Activated CD4-positive, alpha-beta memory T cell treated with anti-CD3 and anti-CD28 coated beads, Interleukin-2, amount 10 ng/mL, durations not matched to agents 7 days and 5 days (primary cell): ENCODE measurements at places on chromosomes 1 and 21. TPM values are rescaled to one million over a fixed set of nuclear protein-coding genes. Genes with fewer than 3 reads are reported as not detected.

DNA sequence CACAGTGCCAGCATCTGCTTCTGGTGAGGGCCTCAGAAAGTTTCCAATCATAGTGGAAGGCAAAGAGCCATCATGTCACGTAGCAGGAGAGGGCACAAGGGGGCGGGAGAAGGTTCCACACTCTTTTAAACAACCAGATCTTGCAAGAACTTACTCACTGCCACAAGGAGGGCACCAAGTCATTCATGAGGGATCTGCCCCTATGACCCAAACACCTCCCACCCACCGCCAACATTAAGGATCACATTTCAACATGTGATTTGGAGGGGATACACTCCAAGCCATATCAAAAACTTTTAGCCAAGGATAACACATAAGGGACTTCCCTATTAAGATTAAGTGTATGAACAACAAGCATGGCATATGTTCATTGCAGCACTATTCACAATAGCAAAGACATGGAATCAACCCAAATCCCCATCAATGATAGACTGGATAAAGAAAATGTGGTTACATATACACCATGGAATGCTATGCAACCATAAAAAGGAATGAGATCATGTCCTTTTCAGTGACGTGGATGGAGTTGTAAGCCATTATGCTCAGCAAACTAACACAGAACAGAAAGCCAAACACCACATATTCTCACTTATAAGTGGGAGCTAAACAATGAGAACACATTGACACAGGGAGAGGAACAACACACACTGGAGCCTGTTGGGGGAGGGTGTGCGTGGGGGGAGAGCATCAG, 19.9 kb upstream of the SLC35F3 start:
- no peak for DNase-seq
- peaks cover 5% of the 10 kb centered on the region for H3K27me3 ChIP-seq
- no peaks in the 10 kb centered on the region for H3K4me1 ChIP-seq
- no peak overlapping the region for H3K4me3 ChIP-seq

DNA sequence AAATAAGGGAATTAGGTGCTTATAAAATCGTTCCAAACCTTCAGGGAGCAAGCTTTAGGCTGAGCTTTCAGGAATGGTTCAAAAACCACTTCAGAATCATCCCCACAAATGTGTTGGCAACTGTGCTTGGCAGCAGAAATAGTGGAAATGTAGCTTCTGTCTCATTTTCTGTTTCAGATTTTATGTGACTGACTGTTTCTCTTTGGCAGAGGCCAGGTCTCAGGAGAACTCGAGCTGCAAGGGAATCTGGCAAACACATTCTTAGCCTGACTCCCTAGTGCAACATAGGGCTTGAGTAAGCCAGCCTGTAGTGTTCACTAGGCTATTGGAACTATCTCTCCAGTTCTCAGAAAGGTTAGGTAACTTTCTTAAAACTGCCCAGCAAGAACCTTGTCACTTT, 128.6 kb downstream of the PLA2G4A start:
- H3K4me1 ChIP-seq, result no peaks in the 10 kb centered on the region
- no peak overlapping the region for H3K4me3 ChIP-seq
- no peaks in the 10 kb centered on the region for H3K36me3 ChIP-seq
- H3K27ac ChIP-seq, result no peak overlapping the region
- no peak for DNase-seq

Gene CTTNBP2NL
- 3.4 TPM for total RNA-seq

GRCh38 chr1:47104816-47105215, 32.4 kb upstream of the CYP4A22 start:
- no peak overlapping the region for H3K27ac ChIP-seq
- no peak overlapping the region for H3K4me3 ChIP-seq
- H3K36me3 ChIP-seq, result no peaks in the 10 kb centered on the region

DNA sequence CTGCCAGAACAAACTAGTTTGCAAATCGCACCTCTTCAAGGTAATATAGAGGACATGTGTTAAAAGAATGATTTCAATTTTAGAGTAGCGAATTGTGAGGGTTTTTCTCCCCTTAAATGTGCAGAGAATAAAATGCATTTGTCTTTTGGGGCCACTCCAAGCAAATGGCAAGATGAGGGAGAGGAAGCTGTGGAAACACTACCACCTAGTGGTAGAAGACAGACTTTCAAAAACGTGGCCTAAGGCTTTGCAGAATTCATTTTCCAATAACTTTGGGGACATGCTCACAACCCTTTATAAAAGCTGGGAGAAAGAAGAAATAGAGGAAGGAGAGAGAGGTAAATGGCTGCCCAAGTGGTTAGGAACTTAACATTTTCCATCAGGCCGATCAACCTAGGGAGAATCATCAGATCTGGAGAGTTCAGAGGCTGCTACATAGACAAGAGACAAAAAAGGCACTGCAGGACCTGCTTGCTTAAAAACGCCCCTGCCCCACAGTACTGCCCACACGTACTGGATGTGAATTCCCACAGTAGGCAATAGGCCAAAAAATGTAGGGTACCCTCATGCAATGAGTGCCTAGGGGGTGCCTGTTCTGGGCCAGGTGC, 15.7 kb upstream of the RCAN1 start:
- no peak overlapping the region for H3K27ac ChIP-seq
- H3K4me1 ChIP-seq, result no peaks in the 10 kb centered on the region
- H3K36me3 ChIP-seq, result no peaks in the 10 kb centered on the region
- peaks cover 24% of the 10 kb centered on the region for H3K27me3 ChIP-seq

DNA sequence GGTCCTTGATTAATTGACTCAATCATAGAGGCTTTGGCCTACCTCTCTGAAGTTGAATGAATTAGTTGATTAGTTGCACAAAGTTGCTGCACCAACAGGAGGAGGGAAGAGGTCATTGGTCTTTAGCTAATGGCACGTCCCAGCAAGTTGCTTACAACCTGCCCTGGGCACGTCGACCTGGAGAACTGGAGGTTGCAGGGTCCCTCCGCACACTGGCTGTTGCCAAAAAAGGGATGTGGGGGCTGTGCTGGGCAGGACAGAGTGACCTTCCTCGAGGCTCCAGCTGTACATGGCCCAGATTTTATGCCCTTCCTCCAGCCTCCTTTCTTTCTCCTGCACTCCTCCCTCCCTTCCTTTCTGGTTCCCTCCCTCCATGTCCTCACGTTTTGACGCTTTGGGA, 230.3 kb upstream of the VAMP3 start:
- no peak for DNase-seq
- H3K27ac ChIP-seq, result no peak overlapping the region
- no peaks in the 10 kb centered on the region for H3K4me1 ChIP-seq
- peaks cover 10% of the 10 kb centered on the region for H3K27me3 ChIP-seq
- H3K4me3 ChIP-seq, result no peak overlapping the region
- H3K36me3 ChIP-seq, result no peaks in the 10 kb centered on the region

DNA sequence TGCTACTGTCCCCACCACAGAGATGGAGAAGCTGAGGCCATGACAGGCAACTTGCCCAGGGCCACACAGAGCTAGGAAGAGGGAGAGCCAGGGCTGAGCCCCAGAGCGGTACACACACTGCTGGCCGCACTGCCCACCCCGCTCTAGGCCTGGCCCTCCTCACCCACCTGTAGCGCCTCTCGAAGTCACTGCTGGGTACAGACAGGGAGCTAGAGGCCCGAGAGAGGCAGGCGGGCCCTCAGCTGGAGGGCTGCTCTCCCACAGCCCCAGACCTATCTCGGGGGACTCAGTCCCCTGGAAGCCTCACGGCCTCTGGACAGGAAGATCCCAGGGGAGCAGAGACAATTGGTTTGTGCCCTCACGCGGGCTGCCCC, 17.3 kb upstream of the PLEKHG5 start:
- no peaks in the 10 kb centered on the region for H3K36me3 ChIP-seq
- no peak overlapping the region for H3K4me3 ChIP-seq
- no peaks in the 10 kb centered on the region for H3K27me3 ChIP-seq
- no peaks in the 10 kb centered on the region for H3K4me1 ChIP-seq
- no peak overlapping the region for H3K27ac ChIP-seq
